Fibroblast of villous mesenchyme (primary cell): ENCODE measurements at places on chromosomes 6 and 20.

DNA sequence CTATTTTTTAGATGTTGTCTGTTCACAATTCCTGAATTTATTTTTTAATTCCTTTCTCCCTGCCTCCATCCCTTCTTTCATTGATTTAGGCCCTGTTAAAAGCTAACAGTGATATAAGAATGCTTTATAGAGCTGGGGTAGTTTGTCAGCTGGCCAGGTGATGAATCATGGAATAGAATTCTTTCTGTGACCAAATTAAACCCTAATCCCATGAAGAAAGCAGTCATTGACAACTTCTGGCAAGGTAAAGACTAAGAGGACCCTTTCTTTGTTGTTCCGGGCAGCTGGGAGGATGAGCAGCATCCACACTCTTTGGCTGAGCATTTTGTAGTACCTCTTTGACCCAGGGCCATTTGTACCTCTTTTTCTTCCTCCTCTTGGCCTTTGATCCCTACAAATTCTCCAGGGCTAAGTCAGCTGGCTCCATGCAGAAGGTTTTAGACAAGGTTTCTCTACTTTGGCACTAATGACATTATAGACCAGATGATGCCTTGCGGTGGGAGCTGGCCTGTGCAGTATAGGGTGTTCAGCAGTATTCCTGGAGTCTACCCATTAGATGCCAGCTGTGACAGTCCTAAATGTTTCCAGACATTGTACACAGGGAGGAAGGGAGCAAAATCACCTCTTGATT, 102.9 kb downstream of the SLX4IP start:
- DNase-seq = no peak

DNA sequence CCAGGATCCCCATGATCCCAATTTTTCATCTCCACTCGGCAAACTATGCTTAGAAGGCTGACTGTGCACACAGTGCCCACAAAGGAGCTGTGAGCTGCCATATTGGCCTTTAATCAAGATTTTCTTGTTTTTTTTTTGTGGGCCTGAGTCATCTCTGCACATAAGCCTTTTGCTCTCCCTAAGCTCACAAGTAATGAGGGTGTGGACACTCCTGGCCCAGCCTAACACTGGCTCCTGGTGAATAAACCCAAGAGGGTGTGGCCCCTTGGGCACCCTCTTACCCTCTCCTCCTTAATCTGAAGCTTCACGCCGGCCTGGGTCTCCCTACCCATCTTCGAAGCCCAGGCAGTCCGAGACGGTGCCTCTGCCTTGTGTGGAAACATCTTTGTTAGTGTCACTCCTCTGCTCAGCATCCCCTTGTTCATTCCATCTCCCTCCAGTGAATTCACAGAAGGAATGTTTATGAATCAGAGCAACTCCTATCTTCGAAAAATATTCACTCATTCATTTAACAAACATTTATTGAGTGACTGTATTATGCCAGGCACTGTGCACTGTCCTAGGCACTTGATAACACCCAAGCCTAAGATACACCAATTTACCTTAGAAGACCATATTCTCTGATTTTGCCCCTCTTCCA, 22.2 kb upstream of the MRPS10 start:
- DNase-seq = peak; percentile 34

GRCh38 chr6:22368794-22369193, 72.0 kb upstream of the PRL start:
- DNase-seq = no peak

DNA sequence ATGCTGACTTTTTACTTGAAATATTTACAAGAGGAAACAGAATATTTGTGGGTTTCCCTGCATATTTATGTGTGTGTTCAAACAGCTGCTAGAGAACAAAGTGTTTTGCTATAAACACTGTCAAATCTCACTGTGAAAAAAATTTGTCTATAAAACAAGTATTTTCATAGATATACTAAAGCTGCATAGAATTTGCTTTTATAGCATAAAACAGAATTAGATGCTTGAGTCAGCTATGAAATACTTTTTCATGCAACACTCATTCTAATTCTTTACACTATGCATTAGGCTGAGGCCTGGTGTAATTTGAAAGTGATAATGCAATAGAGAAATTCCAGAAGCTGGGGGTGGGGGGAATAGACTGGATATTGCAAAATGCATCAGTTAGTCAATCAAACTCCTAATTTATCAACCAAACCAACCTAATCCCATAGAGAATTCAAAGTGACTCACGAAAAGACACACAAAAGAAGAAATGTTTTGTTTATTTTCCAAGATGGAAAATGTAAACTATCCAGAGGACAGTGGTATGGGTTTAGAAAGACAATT, 148.2 kb downstream of the LAMA2 start:
- DNase-seq = peak; percentile 94

GRCh38 chr6:13472976-13473767, 14.2 kb downstream of the GFOD1 start:
- DNase-seq = no peak

DNA sequence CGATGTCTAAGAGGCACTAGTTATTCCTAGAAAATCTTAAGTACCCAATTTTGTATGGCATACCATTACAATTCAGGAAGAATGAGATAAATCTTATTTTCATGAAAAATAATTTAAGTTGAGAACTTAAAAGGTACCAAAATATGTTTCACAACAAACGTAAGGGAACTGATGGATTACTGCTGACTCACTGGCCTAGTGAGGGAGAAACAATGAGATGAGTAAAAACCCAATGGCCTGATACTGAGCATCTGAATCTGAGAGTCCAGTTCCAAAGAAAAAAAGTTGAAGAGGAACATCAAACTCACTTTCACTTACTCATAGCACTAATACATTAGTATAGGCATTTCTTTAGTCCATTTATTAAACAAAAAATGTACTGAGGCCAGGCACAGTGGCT, 56.0 kb downstream of the MDN1 start:
- peak; percentile 18 for DNase-seq

- no peak for DNase-seq
Measured at GRCh38 chr6:168170841-168171601, 92.0 kb upstream of the FRMD1 start.

DNA sequence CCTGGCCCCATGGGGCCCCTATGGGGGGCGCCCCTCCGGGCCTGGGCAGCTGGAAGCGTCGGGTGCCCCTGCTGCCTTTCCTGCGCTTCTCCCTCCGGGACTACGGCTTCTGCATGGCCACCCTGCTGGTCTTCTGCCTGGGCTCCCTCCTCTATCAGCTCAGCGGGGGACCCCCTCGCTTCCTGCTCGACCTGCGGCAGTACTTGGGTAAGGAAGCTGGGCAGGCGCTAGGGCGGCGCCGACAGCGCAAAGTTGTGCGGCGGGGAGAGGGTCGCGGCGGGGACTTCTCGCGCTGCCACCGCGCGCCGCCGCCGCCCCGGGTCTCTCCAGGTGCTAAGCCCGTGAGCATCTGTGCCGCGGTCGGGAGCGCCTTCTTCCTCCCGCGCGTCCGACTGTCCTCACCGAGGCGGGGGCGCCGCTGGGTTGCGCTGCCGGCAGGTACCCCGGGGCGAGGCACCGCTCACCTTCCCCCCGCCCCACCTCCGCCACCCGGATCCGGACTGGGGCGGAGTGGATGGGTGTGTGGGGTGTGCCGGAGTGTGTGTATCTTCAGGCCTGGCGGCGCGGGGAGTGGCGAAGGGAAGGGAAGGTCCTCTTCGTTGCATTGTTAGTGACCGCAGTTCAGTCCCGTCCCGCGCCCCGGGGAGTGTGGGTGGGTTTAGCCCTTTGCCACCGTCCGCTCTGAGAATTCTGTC, 788 bp downstream of the UST start:
- peak; percentile 21 for DNase-seq

GRCh38 chr6:30687659-30688431, 1.4 kb upstream of the PPP1R18 start:
- DNase-seq = peak; percentile 52

GRCh38 chr20:22507240-22507961, 77.0 kb downstream of the FOXA2 start:
- DNase-seq = no peak

DNA sequence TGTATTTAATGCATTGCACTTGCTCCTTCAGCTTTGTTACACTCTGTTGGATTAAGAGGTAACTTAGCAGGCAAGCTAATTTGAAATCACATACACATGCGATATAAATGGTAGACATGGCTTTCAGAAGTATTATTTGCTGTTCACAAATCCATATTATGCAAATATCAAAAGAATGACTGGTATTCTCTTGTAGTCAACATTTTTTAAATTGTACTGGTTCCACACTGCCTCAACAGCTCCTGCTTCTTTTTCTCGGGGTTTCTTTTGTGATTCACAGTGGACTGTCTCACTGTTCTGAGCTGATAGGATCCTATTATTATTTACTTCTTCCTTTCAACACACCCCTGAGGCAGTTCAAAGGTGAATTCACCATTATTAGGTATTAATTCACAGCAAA, 927.4 kb downstream of the KIF16B start:
- DNase-seq = no peak

DNA sequence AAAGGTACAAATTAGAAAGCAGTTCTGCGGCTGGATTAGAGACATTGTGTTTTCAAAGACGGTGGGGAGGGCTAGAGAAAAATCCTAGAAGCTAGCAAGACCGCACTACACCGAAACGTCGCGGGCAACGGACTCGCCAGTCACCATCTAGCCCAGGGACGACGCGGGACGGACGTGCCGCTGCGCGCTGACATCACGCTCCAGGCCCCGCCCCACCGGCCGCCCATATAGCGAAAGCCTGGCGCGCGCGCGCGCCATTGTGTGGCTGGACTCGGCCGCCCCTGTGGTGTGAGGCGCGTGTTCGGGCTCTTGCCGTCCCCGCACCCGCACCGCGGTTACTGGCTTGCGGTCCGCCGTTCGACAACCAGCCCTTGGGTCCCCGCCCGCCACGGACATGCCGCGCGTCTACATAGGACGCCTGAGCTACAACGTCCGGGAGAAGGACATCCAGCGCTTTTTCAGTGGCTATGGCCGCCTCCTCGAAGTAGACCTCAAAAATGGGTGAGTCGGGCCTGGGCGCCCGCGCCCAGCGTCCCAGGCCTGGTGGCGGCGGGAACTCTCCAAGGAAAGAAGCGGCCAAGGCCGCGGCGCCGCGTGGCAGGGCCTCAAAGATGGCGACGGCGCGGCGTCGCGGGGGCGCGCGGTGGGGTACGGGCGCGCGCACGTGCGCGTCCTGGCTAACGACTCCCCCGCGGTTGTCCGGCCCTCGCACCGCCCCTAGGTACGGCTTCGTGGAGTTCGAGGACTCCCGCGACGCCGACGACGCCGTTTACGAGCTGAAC, at the start of gene SRSF6:
Gene SRSF6, plus strand, starts transcription at position 257 of the 782 bp plus-strand sequence. Its CDS starts 138 bp downstream, at position 395.
- peak; percentile 93 for DNase-seq

- peak; percentile 52 for DNase-seq
Measured at GRCh38 chr20:36439040-36439730, 102.1 kb upstream of the MYL9 start.

GRCh38 chr20:36248836-36249235, 12.6 kb downstream of the AAR2 start:
- no peak for DNase-seq

- DNase-seq = no peak
Measured at GRCh38 chr6:135014353-135014832, 40.2 kb downstream of the HBS1L start.

DNA sequence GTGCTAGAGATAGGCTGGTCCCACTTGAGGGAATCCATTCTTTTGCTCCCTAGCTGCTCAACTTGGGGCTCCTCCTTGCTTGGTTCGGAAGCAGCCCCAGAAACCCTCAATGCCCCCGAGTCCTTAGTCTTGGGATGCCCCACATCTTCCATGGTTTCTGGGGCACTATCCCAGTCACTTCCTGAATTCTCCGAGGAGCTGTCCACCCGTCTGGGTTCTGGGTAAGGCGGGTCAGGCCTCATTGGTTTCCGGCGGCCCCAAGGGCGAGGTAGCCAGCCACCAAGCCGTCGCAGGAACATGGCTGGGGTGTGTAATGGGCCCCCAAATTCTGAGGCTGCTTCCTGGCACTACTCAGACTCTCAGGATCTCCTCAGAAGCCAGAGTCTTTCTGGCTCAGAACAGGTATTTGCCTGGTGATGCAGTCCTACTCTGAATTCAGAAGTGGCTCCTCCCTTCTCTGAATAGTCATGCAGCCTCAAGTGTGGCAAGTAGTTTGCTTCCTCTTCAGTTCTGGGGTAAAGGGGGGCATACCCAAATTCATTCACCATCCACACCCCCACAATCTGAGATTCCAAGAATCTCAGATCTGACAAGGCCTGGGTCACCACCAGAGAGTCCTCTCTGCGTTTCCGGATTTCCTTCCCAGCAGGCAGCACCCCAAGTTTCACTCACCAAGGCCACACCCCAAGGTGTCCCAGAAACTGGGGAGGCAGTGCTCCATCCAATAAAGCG, 763 bp downstream of the C6orf47 start:
- DNase-seq = peak; percentile 43

DNA sequence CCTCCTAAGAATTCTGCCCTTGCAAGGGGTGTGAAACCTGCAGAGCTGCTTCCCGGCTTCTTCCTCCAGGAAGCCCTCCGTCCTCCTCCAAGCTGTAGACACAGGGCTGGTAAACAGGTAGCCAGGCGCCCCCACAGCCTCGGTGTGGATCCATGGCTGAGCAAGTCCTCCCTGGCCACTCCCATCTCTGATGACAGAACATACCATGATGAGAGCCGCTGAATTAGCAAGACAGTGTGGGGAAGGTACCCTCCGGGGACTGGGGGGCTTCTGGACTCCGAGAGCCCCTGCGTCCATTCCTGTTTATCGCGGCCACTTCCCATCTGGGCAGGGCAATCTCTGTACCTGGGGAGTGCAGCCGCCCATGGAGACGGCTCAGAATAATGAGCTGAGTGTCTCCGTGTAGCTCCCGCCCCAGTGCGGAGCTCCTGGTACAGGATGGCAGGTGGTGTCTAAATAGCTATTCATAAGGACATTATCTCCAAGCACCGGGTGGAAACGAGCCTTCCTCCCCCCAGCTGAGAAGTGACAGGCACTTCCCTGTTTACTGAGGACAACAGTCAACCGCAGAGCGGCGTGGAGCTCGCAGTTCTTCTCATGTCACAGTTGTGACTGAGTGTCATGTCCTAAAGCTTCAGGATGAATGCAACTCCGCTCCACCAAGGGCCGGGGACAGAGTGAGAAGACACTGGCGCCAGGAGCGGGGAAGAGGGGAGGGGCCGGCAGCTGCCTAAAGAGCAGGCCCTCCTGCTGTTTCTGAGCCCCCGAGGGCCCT, 22.7 kb upstream of the NTSR1 start:
- no peak for DNase-seq

GRCh38 chr6:112833581-112834131, 486.5 kb downstream of the RFPL4B start:
- DNase-seq = no peak

GRCh38 chr20:43798291-43799149, 71.7 kb upstream of the GTSF1L start:
- DNase-seq = no peak

- peak; percentile 20 for DNase-seq
Measured at GRCh38 chr6:133610971-133611370, 277.9 kb upstream of the TCF21 start.
